Spleen (tissue), 13 donors: ENCODE measurements at places on chromosomes 6 and 20.

- DNase-seq = no peak
Measured at GRCh38 chr6:170182093-170182780, 108.6 kb downstream of the DLL1 start.

GRCh38 chr6:53391170-53391569 lies 42.4 kb upstream of the ELOVL5 start:
- no peak for DNase-seq

DNA sequence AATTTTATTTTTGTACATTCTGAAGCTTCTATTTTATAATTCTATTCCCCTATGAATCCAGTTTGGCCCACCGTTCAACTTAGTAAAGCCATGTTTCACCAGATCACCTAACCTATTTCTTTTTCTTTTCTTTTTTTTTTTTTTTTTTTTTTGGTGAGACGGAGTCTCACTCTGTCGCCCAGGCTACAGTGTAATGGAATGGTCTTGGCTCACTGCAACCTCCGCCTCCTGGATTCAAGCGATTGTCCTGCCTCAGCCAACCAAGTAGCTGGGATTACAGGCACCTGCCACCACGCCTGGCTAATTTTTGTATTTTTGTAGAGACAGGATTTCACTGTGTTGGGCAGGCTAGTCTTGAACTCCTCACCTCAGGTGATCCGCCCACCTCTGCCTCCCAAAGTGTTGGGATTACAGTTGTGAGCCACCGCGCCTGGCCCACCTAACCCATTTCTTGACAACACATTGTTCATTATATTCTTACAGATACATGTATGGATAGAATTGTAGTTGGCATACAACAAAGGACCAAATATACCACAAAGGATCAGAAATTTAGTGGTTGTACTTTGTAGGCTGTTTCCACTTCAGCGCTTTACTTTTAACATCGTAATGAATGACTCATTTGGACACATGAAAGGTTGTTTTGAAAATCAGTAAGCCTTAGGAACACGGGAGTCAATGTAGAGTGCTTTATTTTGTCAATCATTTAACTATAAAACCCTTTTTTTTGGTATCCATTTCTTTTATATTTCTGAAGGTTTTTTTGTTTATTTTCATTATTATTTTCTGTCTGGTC lies 63.2 kb downstream of the GJA1 start:
- no peak for DNase-seq

DNA sequence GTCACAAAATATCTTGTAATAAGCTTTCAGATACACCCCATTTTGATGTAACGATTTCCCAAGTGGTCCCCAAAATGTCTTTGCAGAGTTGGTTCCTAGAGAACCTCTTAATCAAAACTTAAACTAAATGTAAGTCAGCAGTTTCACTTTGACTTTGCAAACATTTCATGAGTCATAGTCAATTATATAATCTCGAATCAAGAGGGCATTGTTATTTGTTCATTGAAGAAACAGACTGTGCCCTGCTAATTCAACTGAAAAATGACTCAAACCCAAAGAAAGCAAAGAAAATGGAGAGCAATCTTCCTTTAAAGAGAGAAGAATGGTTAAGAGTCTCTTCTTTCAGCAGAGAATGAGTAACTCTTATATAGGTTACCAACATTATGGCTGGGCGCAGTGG lies 58.3 kb downstream of the IPCEF1 start:
- DNase-seq = no peak

- DNase-seq = no peak
Measured at GRCh38 chr20:17841751-17842215, 126.8 kb downstream of the SNX5 start.

DNA sequence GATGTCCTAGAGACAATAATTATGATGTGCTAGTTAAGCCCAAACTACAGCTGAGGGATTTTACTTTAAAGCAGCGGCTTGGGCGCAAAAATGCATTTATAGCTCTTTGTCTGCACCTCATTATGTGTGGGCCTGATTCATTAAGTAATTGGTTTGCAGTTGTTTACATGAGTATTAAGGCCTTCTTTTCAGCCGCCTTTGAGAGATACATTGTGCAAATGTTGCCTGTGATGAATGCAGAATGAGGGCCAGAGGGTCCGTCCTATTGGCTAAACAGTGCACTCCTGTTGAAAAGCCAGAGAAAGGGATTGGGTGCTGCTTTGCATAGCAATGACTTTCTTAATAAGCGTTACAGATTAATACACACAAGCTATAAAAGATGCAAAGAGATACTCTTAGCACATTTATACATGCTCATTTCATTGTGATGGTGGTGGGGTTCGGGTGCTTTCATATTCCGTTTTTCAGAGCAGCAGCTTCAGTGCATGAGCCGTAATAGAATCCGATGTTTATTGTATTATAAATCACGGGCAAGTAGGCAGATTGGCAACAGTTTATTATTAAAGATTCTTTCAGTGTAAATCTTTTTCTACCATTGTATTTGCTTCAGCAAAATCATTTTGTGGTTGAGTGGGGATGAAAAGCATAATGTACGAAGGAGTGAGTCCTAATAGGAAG lies 68.2 kb upstream of the XRN2 start:
- no peak for DNase-seq

GRCh38 chr6:16576451-16577368 lies 184.6 kb downstream of the ATXN1 start:
- DNase-seq = no peak

DNA sequence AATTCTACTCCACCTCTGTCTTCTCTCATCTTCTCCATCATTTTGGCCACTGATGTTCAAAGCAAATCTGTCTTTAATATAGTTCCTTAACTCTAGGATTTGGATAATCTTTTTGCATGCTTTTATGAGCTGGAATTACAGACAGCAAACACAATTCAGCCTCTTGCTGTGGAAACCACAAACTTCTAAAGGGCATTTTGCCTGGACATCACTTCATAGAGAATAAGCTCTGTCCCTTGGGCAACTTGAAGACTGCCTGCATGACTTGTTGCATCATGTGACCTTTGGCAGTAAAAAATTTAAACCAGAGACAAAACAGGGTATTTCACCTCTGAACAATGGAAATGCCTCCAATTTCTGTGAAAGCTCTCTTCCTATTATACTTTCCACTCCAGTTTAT lies 74.1 kb upstream of the HDDC2 start:
- no peak for DNase-seq

GRCh38 chr6:121382467-121383121 lies 48.3 kb upstream of the TBC1D32 start:
- DNase-seq = no peak

DNA sequence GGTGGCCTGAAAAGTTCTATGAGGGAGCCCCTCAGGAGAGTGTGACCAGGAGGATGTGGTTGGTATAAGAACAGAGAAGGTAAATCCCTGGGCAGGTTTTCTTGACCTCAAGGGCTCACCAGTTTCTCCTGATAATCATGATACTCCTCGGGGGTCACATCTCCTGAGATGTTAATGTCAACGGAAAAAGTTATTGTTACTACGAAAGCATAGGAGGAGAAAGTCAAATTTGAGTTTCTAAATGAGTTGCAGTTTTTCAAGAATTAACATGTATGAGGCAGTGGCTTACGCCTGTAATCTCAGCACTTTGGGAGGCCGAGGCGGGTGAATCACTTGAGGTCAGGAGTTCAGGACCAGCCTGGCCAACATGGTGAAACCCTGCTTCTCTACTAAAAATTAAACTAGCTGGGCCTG lies 23.4 kb downstream of the MGME1 start:
- no peak for DNase-seq

GRCh38 chr6:88248709-88249321 lies 82.7 kb upstream of the CNR1 start:
- no peak for DNase-seq

DNA sequence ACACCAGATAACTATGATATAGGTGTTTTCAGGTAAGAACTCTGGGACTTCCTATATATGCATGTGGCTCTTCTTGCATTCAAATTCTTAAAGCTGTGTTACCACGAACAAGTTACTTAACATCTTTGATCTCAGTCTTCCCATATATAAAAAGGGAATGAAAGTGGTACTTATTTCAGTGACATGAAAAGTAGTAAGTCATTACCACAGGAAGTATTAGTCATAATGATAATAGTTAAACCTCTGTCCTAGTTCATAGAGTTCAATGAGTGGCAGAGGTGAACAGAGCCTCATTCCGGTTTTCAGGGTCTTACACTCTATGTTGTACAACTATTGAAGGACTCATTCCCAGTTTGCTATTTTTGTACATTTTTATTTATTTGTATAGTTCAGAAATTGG lies 237.0 kb downstream of the NKAIN2 start:
- no peak for DNase-seq
